ENCODE measurements at places on chromosomes 12 and 14.

GRCh38 chr12:66119229-66119869 is 11.2 kb downstream of the LLPH start:
- no peak for DNase-seq

GRCh38 chr14:100790502-100791347 is 35.2 kb upstream of the MEG3 start:
- no peak for DNase-seq

DNA sequence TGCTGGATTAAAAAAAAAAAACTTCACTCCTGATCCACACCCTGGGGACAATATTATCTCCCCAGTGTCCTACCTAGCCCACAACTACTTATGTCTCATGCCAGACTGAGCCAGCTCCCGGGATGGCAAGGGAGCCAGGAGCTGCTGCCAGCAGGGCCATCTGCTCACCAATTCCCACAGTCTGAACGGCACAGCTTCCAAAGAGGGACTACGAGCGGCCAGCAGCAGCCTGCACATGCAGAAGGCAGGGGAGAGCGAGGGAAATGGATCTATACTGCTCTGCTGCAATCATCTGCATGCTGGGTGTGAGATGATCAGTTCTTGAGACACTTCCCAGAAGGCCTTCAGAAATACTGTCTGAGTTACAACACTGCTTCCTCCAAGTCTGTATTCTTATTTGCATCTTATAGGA is 11.1 kb downstream of the SSH1 start:
- no peak for DNase-seq

DNA sequence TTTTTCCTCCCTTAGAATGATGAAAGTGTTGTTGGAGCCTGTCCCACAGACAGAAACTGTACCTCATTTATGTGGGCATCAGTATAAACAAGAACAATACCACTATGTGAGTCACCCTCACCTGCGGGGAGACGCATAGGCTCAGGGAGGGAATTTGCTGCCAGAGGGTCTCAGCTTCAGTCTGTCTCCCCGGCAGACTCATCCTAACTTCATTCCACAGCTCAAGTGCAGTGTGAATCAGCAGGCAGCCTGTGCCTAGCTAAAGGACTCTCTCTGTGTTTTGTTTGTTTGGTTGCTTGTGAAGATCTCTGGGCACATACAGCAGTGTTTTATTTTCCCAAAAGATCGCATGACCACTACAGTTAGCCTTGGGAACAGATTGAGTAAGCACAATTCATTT is 98.9 kb downstream of the PRKCH start:
- no peak for DNase-seq

DNA sequence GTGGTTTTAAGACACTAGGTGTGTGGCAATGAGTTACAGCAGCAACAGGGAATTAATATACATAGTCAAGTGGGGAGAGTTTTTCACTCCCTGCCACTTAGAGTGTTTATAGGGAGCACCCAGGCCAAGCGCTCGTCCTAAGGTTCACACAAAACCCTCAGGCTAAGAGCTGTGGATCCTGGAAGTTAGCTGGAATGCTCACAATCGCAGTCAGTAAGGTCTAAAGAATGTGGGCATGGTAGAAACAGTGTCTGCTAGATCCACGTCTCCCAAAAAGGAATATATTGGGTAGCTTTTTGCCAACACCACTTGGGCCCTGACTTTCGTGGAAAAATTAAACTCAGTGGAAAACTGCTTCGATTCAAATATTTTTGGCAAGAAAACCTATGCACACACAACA is 36.6 kb downstream of the STAB2 start:
- no peak for DNase-seq

- no peak for DNase-seq
Measured at GRCh38 chr12:110039085-110039807, 9.1 kb downstream of the C12orf76 start.

GRCh38 chr12:54356228-54356627 is 8.1 kb downstream of the GPR84 start:
- no peak for DNase-seq

GRCh38 chr14:69941768-69942742 is 62.8 kb downstream of the SMOC1 start:
- DNase-seq, result no peak

Data from stimulated activated CD8-positive, alpha-beta memory T cell treated with anti-CD3 and anti-CD28 coated beads, Interleukin-7, amount 100 ng/mL, for 1 hour (primary cell).